ENCODE measurements at places on chromosomes 5 and 9.

DNA sequence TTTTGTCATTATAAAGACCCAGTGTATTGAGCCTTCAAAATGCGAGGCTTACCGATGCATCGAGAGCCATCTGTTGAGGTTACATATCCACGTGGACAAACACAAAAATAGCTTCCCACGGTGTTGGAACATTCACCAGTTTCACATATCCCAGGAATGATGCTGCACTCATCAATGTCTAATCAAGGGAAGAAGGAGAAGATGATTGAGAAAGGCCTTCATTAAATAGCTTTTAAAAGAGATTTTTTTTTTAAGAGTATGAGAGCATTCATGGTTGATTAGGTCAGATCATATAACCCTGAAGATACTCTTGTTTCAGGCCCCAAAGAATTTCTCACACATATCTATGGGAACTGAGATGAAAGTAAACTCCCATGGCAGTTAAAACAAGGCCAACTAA lies 129.4 kb downstream of the FBN2 start:
- DNase-seq, result peak; percentile 31

- no peak for DNase-seq
These were observed 120.1 kb upstream of the TMEM161B start for GRCh38 chr5:88388476-88389337.

DNA sequence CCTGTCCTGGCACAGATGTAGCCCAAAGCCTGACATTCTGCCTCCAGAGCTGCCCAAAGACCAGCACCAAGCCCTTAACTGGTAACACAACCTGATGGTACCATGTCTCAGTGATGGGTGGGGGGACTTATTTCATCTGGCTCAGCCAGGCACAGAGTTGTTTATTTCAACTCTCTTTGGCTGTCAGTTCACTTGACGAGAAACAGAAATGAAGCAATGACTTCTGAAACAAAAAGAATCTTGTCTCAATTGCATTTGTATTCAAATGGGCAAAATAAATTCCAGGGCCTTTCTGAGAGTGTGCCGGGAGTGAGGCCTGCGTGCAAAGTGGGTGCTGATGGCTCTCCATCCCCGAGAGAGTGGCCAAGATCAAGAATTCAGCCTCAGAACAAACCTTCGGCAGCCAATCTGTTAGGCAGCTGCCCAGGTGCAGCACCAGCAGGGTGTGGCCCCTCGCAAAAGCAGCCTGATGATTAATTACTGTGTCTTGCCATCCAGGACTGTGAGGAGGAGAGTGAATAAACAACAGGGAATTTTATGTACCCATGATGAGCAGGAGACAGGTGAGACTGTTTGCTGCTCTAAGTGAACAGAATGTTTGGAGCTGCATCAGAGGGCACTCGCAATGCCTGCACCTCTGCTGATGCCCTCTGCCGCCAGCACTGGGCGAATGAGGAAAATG lies 238.0 kb downstream of the HSPA4 start:
- DNase-seq, result no peak

- peak; percentile 39 for DNase-seq
These were observed 13.1 kb downstream of the ROPN1L start for GRCh38 chr5:10454591-10455276.

GRCh38 chr5:16539169-16539666 lies 73.6 kb upstream of the ZNF622 start:
- peak; percentile 79 for DNase-seq

DNA sequence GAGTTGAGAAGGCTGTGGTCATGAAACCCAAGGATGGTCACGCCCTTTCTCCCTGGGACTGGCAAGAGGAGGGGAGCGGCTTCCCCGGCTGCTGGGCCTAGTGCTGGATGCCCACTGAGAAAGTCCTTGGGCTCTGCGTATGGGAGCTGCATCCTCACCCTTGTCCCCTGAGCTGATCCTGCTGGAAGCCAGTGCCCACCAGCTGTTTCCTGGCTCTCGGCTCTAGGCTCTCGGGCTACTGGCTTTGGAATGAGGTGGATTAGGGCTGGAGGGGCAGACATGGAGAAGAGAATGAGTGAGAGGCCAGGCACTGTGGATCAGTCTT lies 149.3 kb upstream of the PPP1R26 start:
- DNase-seq, result no peak

- no peak for DNase-seq
These were observed 395.6 kb upstream of the TLE4 start for GRCh38 chr9:79176014-79176697.

DNA sequence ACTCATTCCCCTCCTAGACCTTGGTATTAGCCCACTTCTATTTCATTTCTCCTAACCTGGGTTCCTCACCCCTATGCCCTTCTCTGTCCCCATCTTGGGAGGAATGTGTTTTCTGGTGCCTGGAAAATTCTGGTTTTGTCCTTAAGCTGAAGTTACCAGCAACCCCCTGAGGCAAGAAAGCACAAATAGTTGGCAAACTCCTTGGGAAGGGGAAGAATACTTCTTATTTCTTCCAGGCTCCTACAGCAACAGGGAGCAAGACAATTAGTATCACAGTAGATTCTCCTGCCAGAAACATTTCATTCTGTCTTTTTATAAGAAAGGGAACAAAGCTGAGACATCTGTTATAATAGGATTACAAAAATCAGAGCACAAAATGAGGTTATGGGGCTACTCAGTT lies 142.5 kb downstream of the SNCAIP start:
- no peak for DNase-seq

DNA sequence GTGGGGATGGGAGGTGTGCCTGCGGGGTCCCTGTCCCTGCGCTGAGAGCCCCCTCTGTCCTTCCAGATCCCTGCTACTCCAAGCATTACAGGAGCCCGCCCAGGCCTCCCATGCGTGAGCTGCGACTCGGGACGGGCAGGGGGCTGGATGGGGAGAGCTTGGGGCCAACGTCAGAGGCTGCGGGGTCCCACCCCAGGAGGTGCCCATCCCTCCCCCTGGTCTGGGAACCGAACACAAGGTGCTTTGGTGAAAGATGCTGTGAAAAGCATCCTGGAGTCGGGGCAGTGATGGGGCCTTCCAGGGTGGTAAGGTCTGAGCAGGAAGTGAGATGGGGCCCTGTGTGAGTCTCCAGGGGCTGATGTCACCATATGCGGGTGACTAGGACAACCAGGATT lies 2.7 kb downstream of the LCN9 start:
- DNase-seq, result no peak

- no peak for DNase-seq
These were observed 9.8 kb downstream of the LRRC26 start for GRCh38 chr9:137160054-137160425.

DNA sequence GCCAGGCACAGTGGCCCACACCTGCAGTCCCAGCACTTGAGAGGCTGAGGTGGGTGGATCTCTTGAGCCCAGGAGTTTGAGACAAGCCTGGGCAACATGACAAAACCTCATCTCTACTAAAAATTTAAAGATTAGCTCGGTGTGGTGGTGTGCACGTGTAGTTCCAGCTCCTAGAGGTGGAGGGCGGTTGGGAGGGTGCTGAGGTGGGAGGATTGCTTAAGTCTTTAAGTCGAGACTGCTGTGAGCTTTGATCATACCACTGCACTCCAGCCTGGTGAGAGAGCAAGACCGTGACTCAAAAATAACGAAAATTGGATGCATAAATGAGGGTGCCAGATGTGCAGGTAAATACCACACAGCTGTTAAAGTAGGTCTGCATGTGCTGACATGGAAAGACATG lies 39.3 kb upstream of the TDRD7 start:
- DNase-seq, result no peak

- no peak for DNase-seq
These were observed 145.0 kb downstream of the CAAP1 start for GRCh38 chr9:26747611-26748010.

- DNase-seq, result peak; percentile 36
These were observed 344.7 kb upstream of the RGMB start for GRCh38 chr5:98428806-98429205.
